Dorsolateral prefrontal cortex (tissue), 122 donors: ENCODE measurements at places on chromosomes 4 and X.

- no peak for DNase-seq
Measured at GRCh38 chr4:128516301-128516969, 228.8 kb upstream of the PGRMC2 start.

DNA sequence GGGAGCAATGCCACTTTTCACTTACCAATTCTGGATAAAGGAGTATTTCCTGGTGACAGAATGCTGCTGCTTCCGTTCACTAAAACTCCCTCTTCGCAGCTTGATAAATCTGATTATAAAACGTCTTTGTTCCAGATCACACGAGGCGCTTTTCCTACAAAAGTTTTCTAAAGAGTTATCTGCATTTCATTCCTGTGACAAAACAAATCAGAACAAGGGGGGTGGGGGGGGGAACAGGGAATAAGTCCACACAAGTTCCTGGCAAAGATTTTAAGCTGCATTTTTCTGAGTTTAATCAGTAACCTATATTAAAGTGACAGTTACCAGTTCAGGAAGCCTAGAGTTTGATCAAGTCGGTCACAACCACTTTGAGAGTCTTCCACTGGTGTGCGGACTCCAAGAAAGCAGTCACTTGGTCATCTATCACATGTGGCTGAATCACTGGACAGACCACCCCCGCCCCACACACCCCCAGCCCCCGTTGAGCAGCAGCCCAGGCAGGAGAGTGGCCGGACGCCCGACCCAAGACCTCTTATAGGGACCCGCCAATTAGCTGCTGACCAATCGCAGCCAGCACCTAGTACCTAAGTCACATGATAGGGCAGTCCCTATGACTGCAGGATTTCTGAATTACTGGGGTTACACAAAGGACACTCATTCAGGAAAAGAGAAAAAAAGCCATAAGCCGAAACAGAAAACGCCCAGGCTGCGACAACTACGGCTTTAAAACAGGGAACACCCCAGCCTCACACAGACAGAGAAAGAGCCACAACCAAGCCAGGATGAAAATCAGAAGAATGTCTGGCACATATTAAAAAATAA is 569.3 kb upstream of the DIPK2B start:
- peak; percentile 36 for DNase-seq

- DNase-seq = no peak
Measured at GRCh38 chr4:167786504-167786903, 305.8 kb upstream of the ANXA10 start.

- DNase-seq = no peak
Measured at GRCh38 chr4:26413582-26413981, 76.7 kb downstream of the CCKAR start.

DNA sequence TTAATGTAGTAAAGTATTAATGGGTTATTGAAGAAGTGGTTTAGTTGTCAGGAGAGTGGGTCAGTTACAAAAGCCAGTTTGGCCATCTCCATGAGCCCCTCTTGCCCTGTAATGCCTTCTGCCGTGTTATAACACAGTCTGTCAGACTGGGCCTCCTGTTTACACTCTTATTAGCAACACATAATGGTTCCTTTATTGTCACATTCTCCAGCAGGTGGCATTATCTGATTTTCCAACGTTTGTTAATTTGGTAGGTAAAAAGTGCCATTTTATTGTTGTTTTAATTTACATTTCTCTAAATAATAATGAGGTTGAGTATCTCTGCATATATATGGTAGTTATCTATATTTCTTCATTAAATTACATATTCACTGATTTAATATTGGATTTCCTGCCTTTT is 560.8 kb downstream of the FGF13 start:
- no peak for DNase-seq

GRCh38 chr4:14874990-14875389 is 127.3 kb upstream of the CPEB2 start:
- DNase-seq = no peak

DNA sequence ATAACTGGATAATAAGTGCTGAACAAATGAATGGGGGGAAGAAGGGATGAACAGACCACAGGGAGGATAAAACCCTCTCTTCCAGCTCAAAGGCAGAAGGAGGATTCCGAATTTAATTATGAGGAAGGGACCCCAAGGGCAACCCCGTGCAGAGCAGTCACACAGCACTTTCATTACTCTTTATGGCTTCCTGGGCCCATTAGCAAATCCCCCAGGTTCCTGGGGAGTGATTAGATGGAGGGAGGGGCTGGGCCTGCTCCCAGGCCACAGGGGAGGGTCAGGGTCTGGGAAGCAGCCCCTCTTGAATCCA is 67.1 kb downstream of the PPP2R2C start:
- no peak for DNase-seq

- no peak for DNase-seq
Measured at GRCh38 chr4:187393531-187394344, 601.8 kb upstream of the ZFP42 start.

GRCh38 chr4:17095771-17096170 is 197.3 kb upstream of the LDB2 start:
- DNase-seq = no peak

GRCh38 chrX:5176766-5177165 is 1051.9 kb downstream of the NLGN4X start:
- no peak for DNase-seq

DNA sequence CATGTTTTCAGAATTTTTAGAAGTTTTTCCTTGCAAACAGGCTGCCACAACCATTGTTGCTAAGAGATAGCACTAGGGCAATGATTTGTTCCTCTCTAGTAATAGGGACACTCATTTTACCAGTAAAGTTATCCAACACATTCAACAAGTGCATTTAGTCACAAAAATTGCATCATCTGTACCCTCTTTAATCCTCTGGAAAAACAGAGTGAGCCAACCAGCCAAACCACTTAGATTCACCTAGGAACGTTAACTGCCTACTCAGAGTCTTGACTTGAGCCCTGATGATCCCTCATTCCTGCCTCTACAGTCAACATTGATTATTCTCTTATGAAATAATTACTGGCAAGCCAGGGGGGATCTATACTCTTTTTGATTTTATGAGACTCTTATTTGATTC is 17.0 kb upstream of the ADGRA3 start:
- no peak for DNase-seq

GRCh38 chr4:166386491-166387360 is 513.7 kb downstream of the TLL1 start:
- DNase-seq = no peak

DNA sequence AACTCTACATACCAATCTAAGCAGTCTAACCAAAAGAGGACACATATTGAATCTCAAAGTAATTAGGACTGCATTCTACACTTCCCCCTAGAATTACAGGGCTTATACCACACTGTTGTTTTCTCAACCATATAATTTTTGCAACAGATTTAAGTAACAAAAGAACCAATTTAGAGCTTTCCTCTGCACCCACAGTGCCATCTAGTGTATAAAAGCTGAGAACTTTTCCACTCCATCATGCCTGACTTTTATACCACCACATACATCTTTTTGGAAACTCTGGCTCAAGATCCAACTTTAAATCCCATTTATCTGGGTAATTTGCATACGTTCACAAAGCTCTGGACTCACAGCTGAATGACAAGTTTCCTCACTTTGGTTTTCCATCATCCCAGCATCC is 99.5 kb downstream of the EFHC2 start:
- no peak for DNase-seq

GRCh38 chrX:48794340-48794910 is 7.4 kb upstream of the HDAC6 start:
- no peak for DNase-seq

GRCh38 chr4:129429581-129430320 is 333.8 kb downstream of the C4orf33 start:
- DNase-seq = no peak

GRCh38 chrX:33726281-33727160 is 405.6 kb downstream of the FAM47A start:
- DNase-seq = peak; percentile 32

DNA sequence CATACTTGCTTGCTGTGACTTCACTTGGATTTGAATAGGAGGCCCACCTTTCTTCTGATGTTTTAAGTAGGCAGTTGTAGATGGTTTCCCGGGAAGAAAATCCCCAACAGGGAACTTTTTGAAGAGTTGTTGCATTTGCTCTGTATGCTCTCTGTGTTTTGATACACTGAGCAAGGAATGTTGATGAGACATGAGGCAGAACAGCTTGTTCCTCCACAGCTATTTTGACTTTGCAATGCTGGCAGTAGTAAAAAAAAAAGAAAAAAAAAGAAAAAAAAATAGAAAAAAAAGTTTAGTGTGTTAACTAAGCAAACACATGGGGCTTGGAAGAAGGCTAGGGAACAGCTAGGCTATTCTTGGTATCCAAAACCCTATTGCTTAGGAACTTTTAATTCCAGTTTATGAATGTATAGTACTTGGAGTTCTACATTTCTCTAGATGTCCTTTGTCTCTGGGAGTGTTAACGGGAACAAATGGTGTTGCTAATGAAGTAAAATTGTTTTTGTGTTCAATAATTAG is 23.4 kb upstream of the PAQR3 start:
- DNase-seq = no peak

GRCh38 chrX:44871114-44871645 is 1.8 kb upstream of the KDM6A start:
- no peak for DNase-seq

DNA sequence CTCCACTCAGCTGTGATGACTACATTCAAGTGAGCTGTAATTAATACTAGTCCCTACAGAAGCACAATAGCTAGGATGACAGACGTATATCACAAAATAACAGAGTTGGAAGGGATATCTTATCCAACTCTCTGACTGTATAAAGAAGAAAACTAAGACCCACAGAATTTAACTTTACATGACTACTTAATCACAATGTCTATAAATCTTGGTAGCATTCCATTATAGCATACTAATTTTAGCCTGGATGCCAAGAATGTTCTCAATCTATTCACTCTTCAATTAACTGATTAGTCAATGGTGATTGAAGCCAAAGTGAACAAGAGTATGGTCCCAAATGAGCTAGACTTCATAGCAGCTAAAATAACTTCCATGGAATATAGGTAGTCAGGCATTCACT is 31.2 kb downstream of the RPS6KA6 start:
- DNase-seq = no peak

DNA sequence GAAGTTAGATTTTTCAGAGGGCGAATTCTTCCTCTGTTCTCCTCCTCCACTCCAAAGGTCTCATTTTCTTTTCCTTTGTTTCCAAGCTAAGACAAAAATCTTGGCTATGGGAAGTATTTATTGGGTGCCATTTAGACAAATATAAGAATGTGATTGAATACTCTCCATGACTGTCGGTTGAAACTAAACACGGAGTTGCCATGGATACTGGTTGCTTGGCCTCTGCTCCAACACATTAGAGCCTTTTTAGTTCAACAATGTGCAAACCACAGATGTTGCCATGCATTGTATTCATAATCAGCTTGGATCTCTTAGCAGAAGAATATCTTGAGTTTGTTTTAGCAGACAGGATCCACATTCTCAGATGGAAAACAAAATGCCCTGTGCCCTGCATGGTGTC is 366.5 kb upstream of the LCORL start:
- no peak for DNase-seq

- DNase-seq = no peak
Measured at GRCh38 chr4:57231781-57232180, 121.6 kb upstream of the IGFBP7 start.

DNA sequence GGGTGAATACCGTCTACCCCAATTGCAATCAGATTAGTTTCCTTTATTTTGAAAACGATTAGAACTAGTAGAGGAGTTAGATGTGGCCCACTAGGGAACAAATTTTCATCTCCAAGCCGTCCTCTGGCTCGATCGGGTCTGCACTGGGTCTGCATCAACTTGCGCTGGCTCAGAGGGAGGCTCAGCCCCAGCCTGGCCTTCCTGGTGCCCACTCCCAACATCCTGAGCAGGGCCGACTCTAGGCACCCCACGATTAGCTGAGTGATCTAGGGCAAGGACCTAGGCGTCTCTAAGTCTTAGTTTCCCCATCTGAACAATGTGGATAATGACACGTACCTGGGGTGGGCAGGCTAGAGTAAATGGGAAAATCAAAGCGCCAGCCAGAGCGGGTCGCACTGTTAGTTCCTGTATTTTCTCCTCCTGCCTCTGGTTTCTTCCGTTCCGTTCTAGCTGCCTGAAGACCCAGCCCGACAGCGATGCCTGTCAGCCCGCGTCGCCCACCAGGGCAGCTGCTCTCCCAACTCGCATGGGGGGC is 7.7 kb upstream of the HAND2 start:
- no peak for DNase-seq

DNA sequence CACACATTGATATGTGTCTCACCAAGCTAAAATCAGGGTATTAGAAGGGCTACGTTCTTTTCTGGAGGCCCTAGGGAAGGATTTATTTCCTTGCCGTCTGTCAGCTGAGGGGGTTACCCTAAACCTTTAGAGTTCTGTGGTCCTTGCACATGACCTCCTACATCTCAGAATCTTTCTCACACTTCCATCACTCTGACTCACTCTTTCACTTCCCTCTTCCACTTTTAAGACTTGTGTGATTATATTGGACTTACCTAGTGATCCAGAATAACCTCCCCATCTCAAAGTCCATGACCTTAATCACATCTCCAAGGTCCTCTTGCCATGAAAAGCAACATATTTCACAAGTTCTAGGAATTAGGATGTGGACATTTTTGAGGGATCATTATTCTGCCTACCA is 53.6 kb upstream of the FUNDC1 start:
- DNase-seq = no peak

- no peak for DNase-seq
Measured at GRCh38 chr4:47736146-47736545, 101.7 kb downstream of the CORIN start.

DNA sequence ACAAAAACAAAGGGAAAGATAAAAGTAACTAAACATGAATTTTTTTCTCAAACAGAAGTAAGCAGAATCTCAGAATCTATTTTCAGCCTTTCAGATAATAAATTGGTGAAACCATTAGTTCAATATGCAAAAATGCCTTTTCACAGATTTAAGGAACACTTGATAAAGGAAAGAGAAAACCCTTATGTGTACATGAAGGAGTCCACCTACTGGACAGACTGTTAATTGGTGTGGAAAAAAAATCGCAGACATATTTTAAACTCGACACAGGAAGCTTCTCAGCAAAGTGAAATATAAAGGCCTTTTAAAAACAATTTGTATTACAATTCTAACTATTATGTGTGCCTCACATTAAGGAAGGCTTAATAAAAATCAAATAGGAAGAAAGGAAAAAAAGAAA is 22.3 kb downstream of the COX7B2 start:
- no peak for DNase-seq

DNA sequence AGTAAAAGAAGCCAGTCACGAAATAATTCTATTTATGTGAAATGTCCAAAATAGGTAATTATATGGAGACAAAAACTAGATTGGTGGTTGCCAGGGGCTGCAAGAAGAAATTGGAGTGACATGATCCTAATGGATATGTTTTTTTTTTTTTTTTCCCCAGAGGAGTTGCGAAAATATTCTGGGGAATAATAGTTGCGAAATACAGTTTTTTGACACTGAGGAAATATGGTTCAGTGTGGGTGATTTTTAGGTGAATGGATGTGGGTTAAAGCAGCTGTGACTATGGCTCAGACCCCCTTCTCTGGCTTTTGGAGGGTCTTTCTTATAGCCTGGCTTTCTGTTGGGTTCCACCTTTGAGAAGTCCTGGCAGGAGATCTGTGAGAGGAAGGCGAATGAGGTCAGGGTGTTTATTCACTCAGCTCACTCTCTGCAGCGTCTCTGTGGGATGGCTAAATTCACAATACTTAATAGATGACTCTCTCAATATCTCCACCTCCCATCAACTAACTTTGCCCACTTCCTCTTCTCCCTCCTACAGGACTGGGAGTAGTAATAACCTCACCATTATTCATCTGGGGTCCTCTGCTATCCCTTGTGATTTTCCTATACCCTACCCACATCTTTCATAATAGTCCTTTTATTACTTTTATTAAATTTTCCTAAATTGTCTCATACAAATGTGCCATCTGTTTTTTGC is 15.3 kb upstream of the RAB9B start:
- no peak for DNase-seq

- DNase-seq = peak; percentile 76
Measured at GRCh38 chrX:119693040-119693995, at the start of gene SEPTIN6. Gene SEPTIN6 (minus strand): TSS chrX:119693168. CDS start chrX:119693105, 63 bp downstream.
